ENCODE measurements at places on chromosomes 16 and 17.
A peak's percentile ranks its signal among the peaks of the same experiment; 100 is the strongest.

DNA sequence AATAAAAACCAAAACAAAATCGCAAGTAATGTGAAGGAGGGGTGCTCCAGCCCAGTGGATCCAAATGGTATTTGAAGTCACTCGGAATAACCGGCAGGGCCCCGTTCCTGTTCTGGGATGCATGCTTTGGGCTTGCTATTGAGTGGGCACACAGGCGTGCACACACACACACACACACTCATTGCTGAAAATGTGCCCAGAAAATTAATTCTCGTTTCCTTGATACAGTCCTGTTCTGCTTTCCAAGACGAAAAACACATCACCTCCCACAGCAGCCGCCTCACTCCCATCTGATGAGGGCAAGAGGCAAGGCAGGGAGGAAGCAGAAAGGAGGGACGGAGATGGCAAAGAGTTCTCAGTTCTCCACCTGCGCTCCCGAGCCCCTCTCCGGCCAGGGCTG is 62.2 kb upstream of the SDK2 start:
- DNase-seq = no peak

- peak; percentile 34 for DNase-seq
Measured at GRCh38 chr16:14007450-14007849, 63.7 kb upstream of the MRTFB start.

- DNase-seq = no peak
Measured at GRCh38 chr17:7613769-7614424, 800 bp downstream of the FXR2 start.

- no peak for DNase-seq
Measured at GRCh38 chr16:12358898-12359297, 382.4 kb downstream of the SNX29 start.

- no peak for DNase-seq
Measured at GRCh38 chr16:81401035-81401950, 43.3 kb upstream of the CMIP start.

DNA sequence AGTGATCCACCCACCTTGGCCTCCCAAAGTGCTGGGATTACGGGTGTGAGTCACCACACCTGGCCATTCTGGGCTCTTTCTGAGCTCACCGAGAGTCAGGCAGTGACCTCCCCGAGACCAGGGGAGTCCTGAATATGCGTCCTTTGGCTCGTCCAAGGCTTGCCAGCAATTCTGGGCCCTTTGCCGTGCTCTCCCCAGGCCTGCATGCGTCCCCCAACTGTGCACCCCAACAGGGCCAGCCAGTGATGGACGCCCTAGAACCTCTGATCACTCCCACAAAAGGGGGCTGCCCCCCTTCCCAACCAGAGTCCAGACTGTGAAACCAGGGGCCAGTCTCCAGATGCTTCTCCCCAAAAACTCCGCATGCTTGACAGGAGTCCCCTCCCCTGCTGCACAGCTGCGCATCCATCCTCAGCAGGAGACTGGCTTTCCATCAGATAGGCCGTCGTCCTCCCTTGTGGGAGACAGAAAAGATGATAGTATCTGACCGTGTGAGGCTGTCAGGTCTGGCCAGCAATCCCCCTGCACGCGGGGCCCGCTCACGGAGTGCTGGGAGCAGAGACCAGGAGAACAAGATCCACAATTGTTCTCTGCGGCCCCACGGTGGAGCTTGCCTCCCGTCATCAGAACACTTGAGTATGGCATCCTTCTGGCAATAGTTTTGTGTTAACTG is 15.5 kb downstream of the HS3ST6 start:
- DNase-seq = no peak

- peak; percentile 66 for DNase-seq
Measured at GRCh38 chr17:42276359-42276608, at the start of gene STAT5B. Gene STAT5B (minus strand): TSS chr17:42276391. CDS start chr17:42232127, 44,264 bp downstream.

- DNase-seq = no peak
Measured at GRCh38 chr16:17229766-17230165, 241.0 kb downstream of the XYLT1 start.

- no peak for DNase-seq
Measured at GRCh38 chr17:82153295-82153691, 55.3 kb upstream of the FASN start.

DNA sequence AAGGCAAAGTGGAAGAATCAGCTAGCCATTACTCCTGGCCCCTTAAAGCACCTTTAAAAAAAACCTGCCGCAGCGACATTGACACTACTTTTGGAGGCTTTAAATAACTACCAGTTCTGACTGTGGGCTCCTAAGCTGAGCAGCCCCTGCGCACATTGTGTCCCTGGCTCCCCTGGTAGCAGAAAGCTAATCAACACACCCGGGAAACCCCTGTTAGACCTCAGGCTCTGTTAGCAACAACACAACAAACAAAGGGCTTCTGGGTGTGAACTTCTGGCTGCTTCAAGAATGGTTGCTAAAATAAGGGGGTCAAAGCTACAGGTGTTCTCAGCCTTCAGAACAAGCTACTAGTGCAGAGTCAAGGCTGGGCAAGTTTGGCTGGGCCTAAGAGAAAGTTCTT is 83.6 kb downstream of the TMEM100 start:
- DNase-seq = no peak

DNA sequence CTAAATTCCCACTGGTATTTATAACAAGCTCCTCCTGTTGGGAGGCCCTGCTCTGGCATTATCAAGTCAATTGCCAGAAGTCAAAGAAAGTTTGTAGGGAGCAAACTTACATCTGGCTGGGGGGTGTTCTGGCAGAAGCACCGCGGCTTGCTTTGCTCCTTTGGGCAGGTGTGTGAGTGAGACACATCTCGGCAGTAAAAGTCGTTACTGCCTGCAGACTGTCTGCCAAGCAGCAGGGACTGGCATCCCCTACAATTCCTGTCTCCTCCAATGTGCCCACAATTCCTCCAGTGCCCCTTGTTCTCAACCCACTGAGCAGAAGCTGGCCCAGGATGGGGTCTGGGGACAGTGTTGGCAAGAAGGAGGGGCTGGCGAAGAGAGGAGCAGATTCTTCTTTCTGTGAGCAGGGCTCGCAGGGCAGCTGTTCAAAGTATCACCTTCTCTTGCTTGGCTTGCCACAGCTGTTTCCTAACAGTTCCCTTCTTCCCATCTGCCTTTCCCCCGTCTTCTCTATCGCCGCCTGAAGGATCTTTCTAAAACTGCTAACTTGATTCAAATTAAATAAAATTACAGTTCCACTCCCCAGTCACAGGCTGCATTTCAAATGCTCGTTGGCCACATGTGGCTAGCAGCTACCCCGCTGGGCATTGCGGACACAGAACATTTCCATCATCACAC is 30.2 kb downstream of the SPACA3 start:
- DNase-seq = no peak

- no peak for DNase-seq
Measured at GRCh38 chr16:29023279-29024277, 38.7 kb downstream of the LAT start.

Measured in activated CD4-positive, alpha-beta T cell treated with anti-CD3 and anti-CD28 coated beads, Interleukin-2, Interleukin-4, amounts not matched to agents 100 ng/mL and 50 ng/mL, durations not matched to agents 16 hours and 8 hours (primary cell).